T47D (cell line): ENCODE measurements at places on chromosomes 2 and 18.
A peak's percentile ranks its signal among the peaks of the same experiment; 100 is the strongest.

DNA sequence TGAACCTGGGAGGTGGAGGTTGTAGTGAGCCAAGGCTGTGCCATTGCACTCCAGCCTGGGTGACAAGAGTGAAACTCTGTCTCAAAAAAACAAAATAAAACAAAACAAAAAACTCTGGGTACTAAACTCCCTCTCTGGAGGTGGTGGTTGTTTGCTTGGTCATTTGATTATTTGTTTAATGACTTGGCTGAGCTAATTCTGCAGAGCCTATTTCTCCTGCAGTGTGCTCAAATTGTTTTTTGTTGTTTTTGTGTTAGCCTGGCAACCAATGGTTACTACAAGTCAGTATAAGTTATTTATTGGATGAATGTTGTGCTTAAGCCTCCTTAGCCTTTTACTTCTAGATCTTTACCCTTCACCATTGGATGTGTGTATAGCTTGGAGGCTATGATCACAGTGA lies 387.5 kb downstream of the ADCYAP1 start:
- no peak for DNase-seq

- DNase-seq, result no peak
These were observed 50.2 kb downstream of the SKA1 start for GRCh38 chr18:50424877-50425690.

GRCh38 chr2:102677244-102678215 lies 58.2 kb downstream of the SLC9A2 start:
- DNase-seq, result no peak

- no peak for DNase-seq
These were observed 94.6 kb downstream of the PLEKHM3 start for GRCh38 chr2:207930747-207931146.

GRCh38 chr2:218301176-218301819 lies 9.0 kb upstream of the TMBIM1 start:
- peak; percentile 88 for DNase-seq

GRCh38 chr18:35949903-35950627 lies 22.4 kb upstream of the RMP24 start:
- DNase-seq, result no peak
